ENCODE measurements at places on chromosomes 5 and 9. TPM values are rescaled to one million over a fixed set of nuclear protein-coding genes. Genes with fewer than 3 reads are reported as not detected.

DNA sequence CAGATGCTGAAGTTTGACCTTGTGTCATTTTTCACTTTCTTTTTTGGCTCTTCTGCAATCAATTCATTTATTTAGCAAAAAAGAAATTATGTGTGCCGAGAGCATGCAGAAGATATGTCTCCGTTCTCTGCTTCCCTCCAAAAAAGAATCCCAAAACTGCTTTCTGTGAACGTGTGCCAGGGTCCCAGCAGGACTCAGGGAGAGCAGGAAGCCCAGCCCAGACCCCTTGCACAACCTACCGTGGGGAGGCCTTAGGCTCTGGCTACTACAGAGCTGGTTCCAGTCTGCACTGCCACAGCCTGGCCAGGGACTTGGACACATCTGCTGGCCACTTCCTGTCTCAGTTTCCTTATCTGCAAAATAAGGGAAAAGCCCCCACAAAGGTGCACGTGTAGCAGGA, 2.4 kb downstream of the FGFR4 start:
- DNase-seq, result no peak

TNIP1 gene
- total RNA-seq, result 66.3 TPM

- DNase-seq, result no peak
Observed at GRCh38 chr9:86971742-86972141, 24.4 kb upstream of the GAS1 start.

GRM6 gene
- not detected for total RNA-seq

- no peak for DNase-seq
Observed at GRCh38 chr9:101484046-101484445, 48.5 kb upstream of the ALDOB start.

GRCh38 chr5:157328277-157328912, 62.5 kb downstream of the CYFIP2 start:
- peak; percentile 93 for DNase-seq

DNA sequence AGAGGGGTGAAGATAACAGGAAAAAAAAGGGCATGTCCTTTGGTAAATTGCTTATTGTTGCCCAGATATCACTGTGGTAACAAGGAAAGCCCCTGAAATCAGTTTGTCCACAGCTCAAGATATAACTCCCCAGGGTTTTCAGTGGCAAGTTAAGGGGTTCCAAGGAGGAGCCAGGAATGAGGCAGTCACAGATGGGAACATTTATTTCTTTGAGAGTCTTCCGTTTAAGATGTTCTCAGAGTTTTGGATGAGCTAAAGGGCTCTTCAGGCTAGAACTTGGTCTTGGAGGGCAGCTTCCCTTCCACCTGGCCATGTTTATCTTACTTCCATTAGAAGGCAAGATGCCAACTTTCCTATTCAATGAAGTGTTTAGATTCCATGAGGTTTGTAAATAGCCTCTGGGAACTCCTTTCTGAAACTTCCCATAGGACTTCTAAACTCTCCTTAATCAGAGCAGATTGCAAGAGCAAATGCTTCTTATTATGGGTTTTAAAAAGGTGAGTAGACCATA, 277.6 kb upstream of the TNC start:
- DNase-seq, result no peak

XPA gene
- 10.3 TPM for total RNA-seq

Measured in osteoblast (primary cell).